AG09309 (cell line): ENCODE measurements at places on chromosomes 2 and 18.

- no peak for DNase-seq
Measured at GRCh38 chr2:232147440-232148077, 186.0 kb downstream of the DIS3L2 start.

GRCh38 chr2:198127627-198128026 lies 323.2 kb downstream of the PLCL1 start:
- DNase-seq, result peak; percentile 53

DNA sequence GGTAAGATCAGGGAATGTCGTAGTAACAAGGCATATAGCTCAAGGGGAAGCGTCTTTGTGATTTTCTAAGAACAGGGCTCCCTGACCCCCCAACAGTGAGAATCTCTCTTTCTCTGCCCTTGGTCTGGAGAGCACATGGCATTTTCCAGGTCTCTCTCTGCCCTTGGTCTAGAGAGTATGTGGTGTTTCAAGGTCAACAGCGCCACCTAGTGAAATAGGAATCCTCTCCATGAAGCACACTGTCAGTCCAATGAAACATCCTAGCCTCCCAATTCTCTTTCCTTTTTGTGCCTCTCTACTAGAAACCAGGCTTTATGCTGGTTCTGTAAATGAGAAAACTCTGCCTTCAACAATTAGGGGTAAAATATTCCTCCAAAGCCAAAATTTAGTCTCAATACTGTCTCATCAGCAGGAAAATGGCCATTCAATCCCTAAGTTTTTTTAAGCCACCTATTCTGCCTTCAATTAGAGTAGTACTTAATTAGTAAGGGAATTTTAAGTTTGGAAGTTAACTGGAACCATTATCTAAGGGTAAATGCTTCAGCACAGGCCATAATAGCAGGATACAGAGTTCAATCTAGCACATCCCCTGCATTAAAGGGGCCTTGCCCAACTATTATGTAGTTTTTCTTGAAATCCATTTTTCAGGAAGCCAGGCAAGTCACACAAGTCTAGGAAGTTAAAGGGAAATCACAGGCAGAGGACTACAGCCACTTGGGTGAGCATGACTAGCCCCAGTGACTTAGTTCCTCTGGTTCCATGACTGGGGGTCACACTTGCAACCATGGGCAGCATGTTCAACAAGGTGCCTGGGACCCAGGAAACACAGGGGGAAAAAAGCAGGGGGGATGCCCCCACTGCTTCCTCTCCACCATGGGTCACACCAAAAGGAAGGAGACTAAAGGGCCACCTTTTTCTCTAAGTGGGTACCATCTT lies 12.4 kb downstream of the DYM start:
- DNase-seq, result peak; percentile 39

DNA sequence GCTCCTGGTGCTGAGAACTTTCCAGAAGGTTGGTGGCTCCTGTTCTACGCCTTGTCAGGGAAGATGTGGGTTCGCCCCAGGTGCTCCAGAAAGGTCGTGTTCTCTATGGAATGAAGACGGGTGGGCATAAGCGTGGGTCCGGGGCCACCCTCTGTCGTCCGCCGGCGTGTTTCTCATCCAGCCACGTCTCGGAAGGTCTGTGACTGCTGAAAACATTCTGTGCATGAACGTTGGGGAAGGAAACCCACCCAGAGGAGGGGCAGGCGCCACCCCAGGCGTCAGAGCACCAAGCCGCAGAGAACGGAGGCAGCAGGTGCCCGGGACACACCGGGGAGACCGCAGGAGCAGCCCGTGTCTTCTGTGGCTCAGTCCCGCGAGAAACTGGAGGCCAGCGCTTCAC lies 118.2 kb downstream of the RTP5 start:
- no peak for DNase-seq

GRCh38 chr2:88669482-88670214 lies 21.8 kb upstream of the RPIA start:
- no peak for DNase-seq
